ENCODE measurements at places on chromosomes 1 and 21.

- DNase-seq: no peak
Observed at GRCh38 chr21:31945546-31945945, 72.7 kb downstream of the HUNK start.

DNA sequence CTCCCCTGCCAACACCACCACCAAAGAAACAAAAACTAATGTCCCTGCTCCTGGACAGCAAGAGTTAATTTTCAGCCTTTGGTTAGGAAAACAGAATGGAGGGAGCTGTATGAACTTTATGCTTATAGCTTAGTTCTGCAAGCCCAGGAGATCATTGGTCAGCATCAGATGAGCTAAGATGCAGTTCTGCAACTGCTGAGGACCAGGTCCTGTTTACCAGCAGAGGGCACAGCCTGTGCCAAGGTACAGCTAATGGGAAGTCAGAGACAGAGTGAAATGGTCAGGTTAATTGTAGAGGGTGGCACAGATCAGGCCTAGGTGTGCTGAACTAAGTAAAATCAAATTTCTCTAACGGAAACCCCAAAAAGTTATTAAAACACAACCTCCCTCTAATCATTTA, 161.3 kb downstream of the ROR1 start:
- no peak for DNase-seq

GRCh38 chr1:230335861-230336522, 90.1 kb downstream of the PGBD5 start:
- no peak for DNase-seq

GRCh38 chr1:165674599-165674998, 23.8 kb downstream of the ALDH9A1 start:
- DNase-seq: no peak

DNA sequence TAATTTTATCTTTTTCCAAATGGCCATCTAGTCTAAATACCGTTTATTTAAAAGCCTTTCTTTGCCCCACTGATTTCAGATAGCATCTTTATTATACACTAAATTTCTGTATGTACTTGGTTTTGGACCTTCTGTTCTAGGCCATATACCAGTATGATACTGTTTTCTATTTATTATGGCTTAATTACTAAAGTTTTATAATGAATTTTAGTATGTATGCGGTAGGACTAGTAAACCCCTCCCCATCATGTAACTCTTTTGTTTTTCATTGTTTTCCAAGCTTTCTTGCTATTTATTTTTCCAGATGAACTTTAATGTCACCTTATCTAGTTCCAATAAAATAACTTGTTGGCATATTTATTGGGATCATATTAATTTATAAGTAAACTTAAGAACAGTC, 29.9 kb downstream of the KLHL20 start:
- DNase-seq: no peak

- DNase-seq: no peak
Observed at GRCh38 chr1:185694081-185694480, 40.1 kb upstream of the HMCN1 start.

DNA sequence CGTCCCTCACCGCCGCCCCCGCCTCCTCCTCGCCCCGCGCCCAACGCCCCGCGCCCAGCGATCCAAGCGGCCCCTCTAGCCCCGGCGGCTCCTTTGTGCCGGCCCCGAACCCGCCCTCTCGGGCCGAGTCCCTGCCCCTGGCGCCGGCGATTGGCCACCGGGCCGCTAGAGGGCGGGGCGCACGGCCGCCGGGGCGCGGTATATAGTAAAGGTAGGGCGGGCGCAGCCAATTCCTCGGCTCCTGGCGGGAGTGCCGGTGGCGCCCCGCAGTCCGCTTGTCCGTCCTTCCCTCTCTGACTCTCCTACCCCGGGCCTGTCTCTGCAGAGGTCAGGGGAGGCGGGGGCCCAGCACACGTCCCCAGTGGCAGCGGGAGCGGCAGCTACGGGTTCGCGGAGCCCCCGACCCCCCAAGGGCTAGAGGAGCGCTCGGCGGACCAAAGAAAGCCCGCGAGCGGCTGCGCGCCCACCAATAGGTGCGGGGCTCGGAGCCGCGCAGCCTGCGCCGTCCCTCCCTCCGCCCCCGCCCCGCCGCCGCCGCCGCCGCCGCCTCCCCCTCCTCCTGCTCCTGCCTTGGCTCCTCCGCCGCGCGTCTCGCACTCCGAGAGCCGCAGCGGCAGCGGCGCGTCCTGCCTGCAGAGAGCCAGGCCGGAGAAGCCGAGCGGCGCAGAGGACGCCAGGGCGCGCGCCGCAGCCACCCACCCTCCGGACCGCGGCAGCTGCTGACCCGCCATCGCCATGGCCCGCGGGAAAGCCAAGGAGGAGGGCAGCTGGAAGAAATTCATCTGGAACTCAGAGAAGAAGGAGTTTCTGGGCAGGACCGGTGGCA, at the start of gene ATP1B1:
TSS of gene ATP1B1 (plus strand) at position 596 of the 826 bp plus-strand sequence. CDS start at position 736, 140 bp downstream.
- DNase-seq: peak; percentile 86

GRCh38 chr1:45785583-45785982, 17.8 kb upstream of the MAST2 start:
- no peak for DNase-seq

DNA sequence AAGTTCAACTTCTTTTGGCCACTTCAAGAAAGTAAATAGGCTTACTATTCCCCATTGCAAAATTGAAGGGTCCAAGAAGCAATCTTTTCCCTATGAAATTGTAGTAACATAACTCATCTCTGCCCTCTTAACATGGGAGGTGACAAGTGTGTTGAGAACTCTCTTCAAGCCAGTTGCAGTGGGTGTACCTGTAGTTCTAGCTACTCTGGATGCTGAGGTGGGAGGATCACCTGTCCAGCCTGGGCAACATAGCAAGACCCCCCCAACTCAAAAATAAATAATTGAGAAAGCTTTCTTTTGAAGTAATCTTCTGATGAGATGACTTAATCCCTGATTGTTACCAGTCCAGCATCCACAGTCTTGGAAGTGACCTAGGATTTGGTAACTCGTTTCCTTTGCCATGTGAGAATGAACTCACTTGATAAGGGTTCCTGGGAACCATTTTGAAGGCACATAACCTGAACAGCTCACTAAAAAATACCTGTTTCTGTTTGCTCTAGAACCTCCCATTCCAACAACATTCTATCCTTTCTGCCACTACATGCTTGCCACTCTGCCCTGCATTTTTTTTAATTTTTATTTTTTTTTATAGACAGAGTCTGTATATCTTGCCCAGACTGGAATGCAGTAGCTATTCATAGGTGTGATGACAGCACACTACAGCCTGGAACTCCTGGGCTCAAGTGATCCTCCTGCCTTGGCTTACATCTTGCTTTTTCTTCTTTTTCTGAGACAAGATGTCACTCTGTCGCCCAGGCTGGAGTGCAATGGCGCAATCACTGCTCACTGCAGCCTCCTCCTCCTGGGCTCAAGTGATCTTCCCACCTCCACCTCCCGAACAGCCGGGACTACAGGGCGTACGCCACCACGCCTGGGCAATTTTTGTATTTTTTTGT, 1.4 kb upstream of the IPO9 start:
- no peak for DNase-seq

DNA sequence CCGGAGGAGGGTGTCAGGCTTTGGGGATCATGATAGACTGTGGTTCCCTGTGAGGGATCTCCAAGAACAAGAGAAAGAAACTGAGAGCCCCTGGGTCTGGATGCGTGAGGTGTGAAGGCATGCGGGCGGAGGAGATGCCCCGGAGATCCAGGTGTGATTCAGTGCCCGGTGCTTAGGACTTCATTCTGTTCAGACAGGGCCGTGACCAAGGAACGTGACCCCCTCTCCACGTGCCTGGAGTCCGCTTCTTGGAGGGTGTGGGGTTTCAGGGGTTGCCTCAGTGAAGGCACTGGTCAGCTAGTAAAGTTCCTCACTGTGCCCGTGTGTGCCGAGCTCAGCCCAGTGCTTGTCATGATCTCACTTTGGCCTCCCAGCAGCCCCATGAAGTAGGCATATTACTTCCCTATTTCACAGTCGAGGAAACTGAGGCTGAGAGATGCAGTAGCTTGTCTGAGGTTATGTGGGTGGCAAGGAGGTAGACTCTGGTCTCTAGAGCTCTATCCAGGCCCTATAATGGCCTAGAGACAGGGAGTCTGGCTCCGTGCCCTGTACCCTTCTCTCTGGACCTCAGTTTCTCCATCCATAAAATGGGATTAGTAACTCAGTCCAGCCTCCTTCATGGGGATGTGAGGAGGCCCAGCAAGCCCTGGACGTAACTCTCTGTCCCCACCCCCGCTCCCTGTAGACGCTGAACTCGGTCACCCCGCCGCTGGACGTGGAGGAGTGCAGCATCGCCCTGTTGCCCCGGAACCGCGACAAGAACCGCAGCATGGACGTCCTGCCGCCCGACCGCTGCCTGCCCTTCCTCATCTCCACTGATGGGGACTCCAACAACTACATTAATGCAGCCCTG, 81.0 kb downstream of the PTPRU start:
- no peak for DNase-seq

DNA sequence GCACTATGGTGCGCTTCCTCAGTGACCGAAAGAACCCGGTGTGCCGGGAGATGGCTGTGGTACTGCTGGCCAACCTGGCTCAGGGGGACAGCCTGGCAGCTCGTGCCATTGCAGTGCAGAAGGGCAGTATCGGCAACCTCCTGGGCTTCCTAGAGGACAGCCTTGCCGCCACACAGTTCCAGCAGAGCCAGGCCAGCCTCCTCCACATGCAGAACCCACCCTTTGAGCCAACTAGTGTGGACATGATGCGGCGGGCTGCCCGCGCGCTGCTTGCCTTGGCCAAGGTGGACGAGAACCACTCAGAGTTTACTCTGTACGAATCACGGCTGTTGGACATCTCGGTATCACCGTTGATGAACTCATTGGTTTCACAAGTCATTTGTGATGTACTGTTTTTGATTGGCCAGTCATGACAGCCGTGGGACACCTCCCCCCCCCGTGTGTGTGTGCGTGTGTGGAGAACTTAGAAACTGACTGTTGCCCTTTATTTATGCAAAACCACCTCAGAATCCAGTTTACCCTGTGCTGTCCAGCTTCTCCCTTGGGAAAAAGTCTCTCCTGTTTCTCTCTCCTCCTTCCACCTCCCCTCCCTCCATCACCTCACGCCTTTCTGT, 7.3 kb upstream of the PIGV start:
- no peak for DNase-seq

DNA sequence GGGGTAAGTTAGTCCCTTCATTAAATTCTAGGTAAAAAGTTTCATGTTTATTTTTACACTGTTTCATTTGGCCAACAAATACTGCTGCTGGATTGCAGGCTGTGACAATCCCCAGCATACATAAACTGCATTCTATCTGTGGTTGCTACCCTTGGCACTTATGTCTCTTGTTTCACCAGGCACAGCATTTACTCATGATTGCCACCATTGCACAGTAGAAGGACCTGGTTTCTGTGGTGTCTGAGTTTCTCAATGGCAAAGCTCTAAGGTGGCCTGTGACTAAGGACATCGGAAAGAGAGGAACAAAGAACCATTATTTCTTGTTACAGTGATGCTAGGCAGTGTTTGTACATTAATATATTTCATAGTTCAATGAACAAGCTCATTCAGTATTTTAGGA, 878.4 kb upstream of the NEGR1 start:
- no peak for DNase-seq

GRCh38 chr1:227305894-227306626, 12.2 kb downstream of the CDC42BPA start:
- no peak for DNase-seq

DNA sequence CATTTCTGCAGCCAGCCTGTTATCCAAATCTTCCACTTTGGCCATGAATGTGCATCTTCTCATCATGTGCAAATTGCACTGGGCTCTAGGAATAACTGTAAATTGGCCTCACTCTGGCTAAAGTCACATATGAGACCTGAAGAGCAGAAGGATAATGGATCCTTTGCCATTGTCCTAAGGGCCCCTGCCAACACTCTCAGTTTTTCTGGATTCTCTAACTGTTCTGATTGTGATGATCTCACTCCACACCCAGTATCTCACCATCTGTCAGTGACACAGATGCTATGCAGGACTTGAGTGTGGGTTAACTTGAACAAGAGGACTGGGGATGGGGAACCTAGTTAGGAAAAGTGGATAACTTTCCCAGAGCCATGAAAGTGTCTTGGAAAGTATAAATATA, 8.5 kb upstream of the FYB2 start:
- DNase-seq: no peak

DNA sequence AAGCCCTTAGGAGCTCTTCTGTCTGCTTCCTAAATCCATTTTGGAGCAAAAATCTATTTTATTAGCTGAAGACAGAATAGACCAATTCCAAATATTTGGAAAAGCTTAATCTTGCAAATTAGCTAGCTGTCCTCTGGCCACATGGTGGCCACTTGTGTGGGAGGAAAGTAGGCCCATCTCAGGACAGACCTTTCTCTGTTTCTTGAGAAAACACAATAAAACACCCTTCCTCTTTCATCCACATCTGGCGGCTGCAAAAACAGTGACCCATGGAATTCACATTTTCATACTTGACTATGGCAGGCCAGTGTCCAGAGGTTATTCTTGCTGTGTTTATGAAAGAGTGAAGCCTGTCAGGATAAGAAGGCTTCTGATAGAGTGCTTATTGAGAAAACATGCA, 275.6 kb downstream of the PLPP3 start:
- no peak for DNase-seq

DNA sequence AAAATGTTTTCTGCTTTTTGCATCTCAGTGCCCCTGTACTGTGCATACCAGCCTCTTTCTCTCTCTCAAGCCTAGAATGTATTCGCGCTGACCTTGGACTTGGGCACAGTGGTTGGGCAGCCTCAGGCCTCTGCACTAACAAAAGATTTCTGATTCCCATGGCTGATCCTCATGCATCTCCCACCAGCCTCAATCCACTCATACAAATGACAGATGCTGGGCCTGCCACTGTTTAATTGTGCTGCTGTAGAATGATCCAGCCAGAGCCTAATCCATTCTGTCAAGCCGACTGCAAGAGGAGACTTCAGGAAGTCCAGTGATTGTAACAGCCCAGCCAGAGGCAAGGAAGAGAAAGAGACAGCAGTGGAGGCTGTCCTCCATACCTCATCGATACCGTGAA, 180.8 kb downstream of the ASTN1 start:
- DNase-seq: no peak

- DNase-seq: no peak
Observed at GRCh38 chr21:43031121-43031619, 44.5 kb downstream of the CBS start.

- DNase-seq: no peak
Observed at GRCh38 chr1:153734396-153735089, 6.7 kb downstream of the INTS3 start.

GRCh38 chr1:224542783-224543440, 73.2 kb upstream of the CNIH3 start:
- DNase-seq: no peak

DNA sequence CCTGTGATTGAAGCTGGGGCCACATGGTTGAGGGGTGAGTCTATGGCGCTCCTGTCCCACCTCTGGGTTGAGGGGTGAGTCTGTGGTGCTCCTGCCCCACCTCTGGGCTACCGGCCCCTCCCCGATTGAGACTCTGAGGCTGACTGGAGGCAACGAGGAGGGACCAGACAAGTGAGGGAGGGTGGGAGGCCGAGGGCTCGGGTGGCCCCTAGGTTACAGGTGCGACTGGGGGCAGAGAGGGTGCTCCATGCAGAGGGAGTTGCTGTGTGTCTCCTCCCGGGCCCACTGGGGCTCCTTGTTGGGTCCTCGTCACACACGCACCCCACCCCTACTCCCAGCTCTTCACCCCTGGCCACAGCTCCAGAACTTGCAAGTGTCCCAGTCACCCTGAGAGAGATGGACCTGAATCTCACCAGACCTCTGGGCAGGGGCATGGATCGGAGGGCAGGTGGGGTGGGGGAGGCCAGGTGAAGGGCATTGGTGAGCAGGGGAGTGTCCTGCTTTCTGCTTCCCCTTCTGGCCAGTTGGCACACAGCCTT, 12.8 kb downstream of the LDLRAP1 start:
- no peak for DNase-seq

GRCh38 chr1:74637296-74637695, 36.3 kb downstream of the ERICH3 start:
- DNase-seq: no peak
